Natural killer cell (primary cell): ENCODE measurements at places on chromosomes 4 and X.

DNA sequence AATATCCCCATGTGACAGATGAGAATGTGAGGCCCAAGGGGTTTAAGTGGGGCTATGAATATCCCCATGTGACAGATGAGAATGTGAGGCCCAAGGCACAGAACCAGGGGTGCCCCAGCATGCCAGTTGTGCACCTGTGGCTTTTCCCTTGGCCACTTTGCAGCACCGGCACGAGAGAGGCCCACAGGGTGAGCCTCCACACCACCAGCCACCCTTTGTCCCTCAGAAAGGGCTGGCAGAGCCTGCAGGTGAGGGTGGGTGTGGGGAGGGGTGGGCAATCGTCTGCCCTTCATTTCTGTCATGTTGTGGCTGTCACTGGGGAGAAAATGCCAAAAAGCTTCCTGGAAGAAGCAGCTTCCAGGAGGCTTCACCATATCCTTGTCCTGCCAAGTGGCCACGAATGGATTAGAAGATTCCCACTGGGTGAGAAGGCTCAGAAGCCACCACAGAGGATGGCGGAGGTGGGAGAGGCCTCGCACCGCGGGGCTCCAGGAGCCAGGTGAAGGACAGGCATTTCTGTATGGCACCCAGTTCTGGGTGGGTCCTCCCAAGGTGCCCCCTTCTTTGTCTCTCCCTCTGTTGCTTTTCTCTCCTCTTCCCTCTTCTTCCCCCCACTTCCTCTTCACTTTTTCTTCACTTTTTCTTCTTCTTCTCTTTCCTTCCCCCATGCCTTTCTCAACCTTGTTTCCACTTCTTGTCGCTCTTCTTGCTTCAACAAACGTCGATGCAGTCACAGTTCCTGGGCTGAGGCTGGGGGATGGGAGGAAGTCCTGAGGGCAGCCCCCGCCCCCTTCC is 469 bp upstream of the GPR78 start:
- no peak overlapping the region for H3K4me3 ChIP-seq
- no peaks in the 10 kb centered on the region for H3K4me1 ChIP-seq
- H3K27me3 ChIP-seq, result no peaks in the 10 kb centered on the region

DNA sequence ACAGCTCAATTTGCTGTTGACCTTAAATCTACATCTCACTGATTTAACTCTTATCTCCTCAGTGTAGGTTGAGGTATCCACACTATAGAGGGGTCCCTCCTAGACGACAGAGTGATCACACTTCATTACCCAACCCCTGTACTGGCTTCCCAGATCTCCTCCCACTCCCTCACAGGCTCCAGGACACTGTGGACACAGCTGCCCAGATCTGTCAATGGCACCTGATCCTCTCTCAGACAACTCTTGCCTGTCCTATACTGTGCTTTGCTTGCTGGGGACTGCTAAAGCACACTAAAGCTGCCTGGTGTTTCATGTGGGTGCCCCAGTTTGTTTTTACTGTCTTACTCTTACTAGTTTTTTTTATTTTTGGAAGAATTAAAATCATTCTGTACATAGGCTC is 27.9 kb downstream of the RAB40AL start:
- H3K27ac ChIP-seq, result no peak overlapping the region
- no peak for DNase-seq
- H3K4me1 ChIP-seq, result no peaks in the 10 kb centered on the region
- no peaks in the 10 kb centered on the region for H3K27me3 ChIP-seq
- no peaks in the 10 kb centered on the region for H3K36me3 ChIP-seq

DNA sequence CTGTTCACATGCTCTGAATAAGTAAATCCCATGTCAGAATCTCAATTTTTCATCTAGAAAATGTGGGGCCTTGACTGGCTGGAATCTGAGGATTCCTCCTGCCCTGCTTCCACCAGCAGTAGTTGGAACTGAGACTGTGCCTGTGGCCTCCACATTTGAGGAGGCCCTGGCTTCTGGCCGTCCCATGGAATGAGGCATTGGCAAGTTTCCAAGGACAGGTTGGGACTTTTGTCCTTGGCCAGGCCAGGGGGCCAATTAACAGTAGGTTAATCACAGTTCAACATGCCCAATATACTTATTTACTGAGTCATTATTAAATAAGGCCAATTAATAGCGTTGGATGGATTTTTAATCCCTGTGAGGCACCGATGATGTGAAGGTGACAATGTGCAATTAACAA is 50.2 kb upstream of the GABRE start:
- H3K27ac ChIP-seq, result no peak overlapping the region
- no peaks in the 10 kb centered on the region for H3K36me3 ChIP-seq
- H3K4me1 ChIP-seq, result no peaks in the 10 kb centered on the region
- no peak overlapping the region for H3K4me3 ChIP-seq

DNA sequence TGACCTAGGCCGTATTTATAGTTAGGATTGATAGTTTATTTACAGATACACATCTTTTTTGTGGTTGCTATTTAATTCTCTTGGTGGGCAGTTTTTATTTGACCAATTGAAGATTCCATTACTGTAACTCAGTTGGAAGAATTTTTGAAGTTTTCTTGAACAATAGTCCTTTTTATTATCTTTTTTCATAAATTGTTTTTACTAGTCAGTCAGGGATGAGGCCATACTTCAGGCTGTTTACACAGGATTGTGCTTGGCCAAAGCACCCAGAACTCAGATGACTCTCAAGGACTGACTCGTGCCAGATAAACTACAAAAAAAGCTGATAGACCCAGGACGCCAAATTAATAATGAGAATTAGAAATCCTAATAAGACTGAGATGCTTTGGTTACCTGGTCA is 7.0 kb downstream of the HERC3 start:
- peaks cover 32% of the 10 kb centered on the region for H3K36me3 ChIP-seq
- H3K4me3 ChIP-seq, result no peak overlapping the region
- DNase-seq, result no peak
- H3K4me1 ChIP-seq, result no peaks in the 10 kb centered on the region
- no peaks in the 10 kb centered on the region for H3K27me3 ChIP-seq

DNA sequence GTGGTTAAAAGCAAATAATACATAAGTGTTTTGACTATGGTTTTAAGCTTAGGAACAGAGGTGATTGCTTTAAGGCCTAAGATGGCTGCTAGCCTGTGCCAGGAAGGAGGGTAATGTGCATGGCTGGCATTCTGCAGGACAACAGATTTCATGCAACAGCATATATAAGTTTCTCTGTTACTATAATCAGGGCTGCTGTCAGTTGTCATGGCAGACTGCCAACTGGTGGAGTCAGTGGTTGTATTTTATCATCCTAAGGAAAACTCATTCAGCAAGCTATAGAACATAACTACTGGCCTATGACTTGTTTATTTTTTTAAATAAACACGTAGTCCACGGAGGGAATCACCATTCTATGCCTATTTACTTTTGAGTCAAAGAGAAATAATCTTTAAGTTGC is 77.7 kb upstream of the DCAF8L1 start:
- no peak overlapping the region for H3K27ac ChIP-seq
- no peaks in the 10 kb centered on the region for H3K4me1 ChIP-seq
- no peak overlapping the region for H3K4me3 ChIP-seq
- no peaks in the 10 kb centered on the region for H3K36me3 ChIP-seq
- no peak for DNase-seq
